ENCODE measurements at places on chromosomes 5 and 9. TPM values are rescaled to one million over a fixed set of nuclear protein-coding genes. Genes with fewer than 3 reads are reported as not detected.

GRCh38 chr5:10662661-10663488 is 98.2 kb downstream of the DAP start:
- H3K27ac ChIP-seq: no peak overlapping the region
- peaks cover 32% of the 10 kb centered on the region for H3K4me1 ChIP-seq
- H3K36me3 ChIP-seq: no peaks in the 10 kb centered on the region

GRCh38 chr5:152466085-152466745 is 61.1 kb upstream of the NMUR2 start:
- H3K4me3 ChIP-seq: no peak overlapping the region
- no peak overlapping the region for H3K27ac ChIP-seq
- DNase-seq: peak; percentile 11
- H3K27me3 ChIP-seq: no peaks in the 10 kb centered on the region
- H3K36me3 ChIP-seq: no peaks in the 10 kb centered on the region

GRCh38 chr9:121776739-121777637 is 125.6 kb downstream of the DAB2IP start:
- peaks cover 40% of the 10 kb centered on the region for H3K4me1 ChIP-seq
- H3K27ac ChIP-seq: no peak overlapping the region
- no peak for DNase-seq
- no peak overlapping the region for H3K4me3 ChIP-seq

DNA sequence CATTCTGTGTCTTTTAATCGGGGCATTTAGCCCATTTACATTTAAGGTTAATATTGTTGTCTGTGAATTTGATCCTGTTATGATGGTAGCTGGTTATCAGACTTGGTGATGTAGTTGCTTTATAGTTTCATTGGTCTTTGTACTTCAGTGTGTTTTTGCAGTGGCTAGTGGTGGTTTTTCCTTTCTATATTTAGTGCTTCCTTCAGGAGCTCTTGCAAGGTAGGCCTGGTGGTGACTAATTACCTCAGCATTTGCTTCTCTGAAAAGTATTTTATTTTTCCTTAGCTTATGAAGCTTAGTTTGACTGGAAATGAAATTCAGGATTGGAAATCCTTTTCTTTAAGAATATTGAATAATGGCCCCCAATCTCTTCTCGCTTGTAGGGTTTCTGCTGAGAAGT is 156.9 kb downstream of the CNTLN start:
- no peak for DNase-seq
- H3K4me3 ChIP-seq: no peak overlapping the region
- no peaks in the 10 kb centered on the region for H3K27me3 ChIP-seq
- H3K36me3 ChIP-seq: peaks cover 10% of the 10 kb centered on the region
- H3K4me1 ChIP-seq: no peaks in the 10 kb centered on the region
- no peak overlapping the region for H3K27ac ChIP-seq

DNA sequence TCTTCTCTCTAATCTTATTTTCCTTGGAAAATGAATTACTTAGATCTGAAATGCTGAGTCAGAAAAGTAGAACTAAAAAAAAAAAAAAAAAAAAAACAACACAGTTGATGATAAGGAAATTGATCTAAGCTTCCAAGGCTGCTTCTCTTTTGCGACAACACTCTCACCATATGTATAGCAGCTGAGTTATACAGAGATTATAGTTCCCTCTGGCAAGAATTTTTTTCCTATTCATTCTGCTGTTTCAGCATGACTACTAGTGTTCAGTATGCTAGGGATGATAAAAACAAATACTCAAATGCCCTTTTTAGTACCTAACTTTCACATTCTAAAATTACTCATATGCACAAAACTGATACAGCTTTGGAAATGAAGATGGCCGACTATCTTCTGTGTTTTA is 267.3 kb downstream of the MLLT3 start:
- peak; percentile 48 for DNase-seq
- no peaks in the 10 kb centered on the region for H3K27me3 ChIP-seq
- H3K27ac ChIP-seq: no peak overlapping the region
- H3K4me3 ChIP-seq: no peak overlapping the region
- no peaks in the 10 kb centered on the region for H3K36me3 ChIP-seq
- H3K4me1 ChIP-seq: peaks cover 27% of the 10 kb centered on the region

DNA sequence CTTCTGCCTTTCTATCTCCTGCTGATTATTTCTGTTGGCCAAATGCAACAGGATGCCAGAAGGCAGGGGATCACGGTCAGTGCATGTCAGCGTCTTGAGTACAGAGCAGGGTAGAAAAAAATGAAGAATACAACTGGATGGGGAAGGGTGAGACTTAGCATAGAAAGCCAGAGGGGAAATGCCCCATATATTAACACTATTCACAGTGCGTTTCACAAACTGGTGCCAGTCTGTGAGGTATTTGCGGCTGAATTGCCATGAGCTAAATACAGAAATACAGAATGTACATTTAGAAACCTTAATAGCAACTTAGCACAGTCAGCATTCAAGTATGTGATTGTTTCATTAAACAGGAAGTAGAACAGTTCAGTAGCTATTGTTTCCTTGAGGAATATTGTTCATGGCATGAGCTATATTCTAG is 31.0 kb upstream of the SLC1A3 start:
- no peaks in the 10 kb centered on the region for H3K4me1 ChIP-seq
- no peaks in the 10 kb centered on the region for H3K27me3 ChIP-seq
- H3K4me3 ChIP-seq: no peak overlapping the region
- no peak for DNase-seq
- no peak overlapping the region for H3K27ac ChIP-seq
- H3K36me3 ChIP-seq: no peaks in the 10 kb centered on the region

The HACD4 gene
- total RNA-seq: 1.3 TPM

- no peaks in the 10 kb centered on the region for H3K27me3 ChIP-seq
- H3K4me3 ChIP-seq: peak within 1 kb of the TSS; percentile 98
- peak within 1 kb of the TSS; percentile 97 for H3K27ac ChIP-seq
- peaks cover 15% of the 10 kb centered on the region for H3K4me1 ChIP-seq
- peaks cover 29% of the 10 kb centered on the region for H3K36me3 ChIP-seq
Measured at GRCh38 chr5:58460002-58460731, at the start of gene PLK2. Gene PLK2 (minus strand): TSS chr5:58460086. CDS start chr5:58459959, 127 bp downstream.

Data from muscle of leg (tissue), 16 donors.